ENCODE measurements at places on chromosomes 16 and 17. TPM values are rescaled to one million over a fixed set of nuclear protein-coding genes. Genes with fewer than 3 reads are reported as not detected.

MYLK3 gene
- total RNA-seq = 0.17 TPM

ZNF597 gene
- total RNA-seq = 3.8 TPM

- no peak for DNase-seq
Measured at GRCh38 chr17:77498091-77498741, 357.4 kb downstream of the SEC14L1 start.

- DNase-seq = no peak
Measured at GRCh38 chr17:10726196-10726595, 3.6 kb downstream of the TMEM220 start.

Measured in mammary epithelial cell (primary cell).